ENCODE measurements at places on chromosomes 4 and X.

DNA sequence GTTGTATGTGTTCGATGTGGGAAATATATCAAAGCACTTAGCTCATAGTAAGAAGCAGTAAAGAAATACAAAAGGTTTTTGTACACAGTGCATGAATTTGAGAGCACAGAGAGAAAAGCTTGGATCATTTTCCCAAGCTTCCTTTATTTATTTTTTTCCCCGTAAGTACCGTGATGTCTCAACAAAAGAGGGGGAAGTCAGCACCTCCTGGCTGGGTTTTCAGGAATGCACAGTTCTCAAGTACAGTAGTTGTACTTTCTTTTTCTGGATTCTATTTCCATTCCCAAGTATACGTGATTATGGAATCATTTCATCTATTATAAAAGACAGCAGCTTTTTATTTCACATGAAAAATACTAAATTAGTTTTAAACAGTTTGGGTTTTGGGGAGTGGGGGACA lies 171.5 kb upstream of the EDNRA start:
- DNase-seq: no peak

DNA sequence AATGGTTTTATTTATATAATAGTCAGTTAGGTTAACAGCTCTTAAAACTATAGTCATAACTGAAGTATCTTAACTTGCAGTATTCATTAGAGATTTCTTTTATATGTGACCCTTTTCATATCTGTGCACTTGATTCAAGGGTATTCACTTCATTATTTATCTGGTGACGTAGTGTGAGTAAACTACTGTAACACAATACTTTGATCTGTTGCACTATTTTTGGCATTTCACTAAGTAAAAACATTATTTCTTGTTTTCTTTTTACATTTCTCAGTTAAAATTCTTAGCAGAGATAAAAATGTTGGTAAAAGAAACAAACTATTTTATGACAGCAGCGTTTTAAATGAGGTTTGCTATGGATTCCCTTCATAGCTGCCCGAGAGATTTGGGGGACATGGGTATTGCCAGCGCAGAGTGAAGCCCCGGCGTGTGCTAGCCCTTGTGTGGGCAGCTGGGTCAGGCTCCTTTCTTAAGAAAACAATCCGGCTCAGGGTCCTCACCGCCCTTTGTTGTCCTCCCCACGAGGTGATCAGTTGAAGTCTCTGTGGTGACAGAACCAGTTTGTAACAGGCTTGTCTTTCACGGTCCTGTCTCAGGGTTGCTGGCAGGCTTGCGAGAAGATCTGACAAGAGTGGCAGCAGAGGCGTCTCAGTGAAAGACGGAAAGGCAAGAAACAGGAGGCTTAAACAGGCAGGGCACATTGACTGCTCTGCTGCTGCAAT lies 293.4 kb downstream of the BMPR1B start:
- DNase-seq: no peak

DNA sequence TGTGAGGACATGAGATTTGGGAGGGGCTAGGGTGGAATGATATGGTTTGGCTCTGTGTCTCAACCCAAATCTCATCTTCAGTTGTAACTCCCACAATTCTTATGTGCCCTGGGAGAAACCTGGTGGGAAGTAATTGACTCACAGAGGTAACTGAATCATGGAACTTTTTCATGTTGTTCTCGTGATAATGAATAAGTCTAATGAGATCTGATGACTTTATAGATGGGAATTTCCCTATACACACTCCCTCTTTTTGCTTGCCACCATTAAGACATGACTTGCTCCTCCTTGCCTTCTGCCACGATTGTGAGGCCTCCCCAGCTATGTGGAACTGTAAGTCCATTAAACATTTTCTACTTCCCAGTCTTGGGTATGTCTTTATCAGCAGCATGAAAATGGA lies 253.2 kb upstream of the GK2 start:
- no peak for DNase-seq

DNA sequence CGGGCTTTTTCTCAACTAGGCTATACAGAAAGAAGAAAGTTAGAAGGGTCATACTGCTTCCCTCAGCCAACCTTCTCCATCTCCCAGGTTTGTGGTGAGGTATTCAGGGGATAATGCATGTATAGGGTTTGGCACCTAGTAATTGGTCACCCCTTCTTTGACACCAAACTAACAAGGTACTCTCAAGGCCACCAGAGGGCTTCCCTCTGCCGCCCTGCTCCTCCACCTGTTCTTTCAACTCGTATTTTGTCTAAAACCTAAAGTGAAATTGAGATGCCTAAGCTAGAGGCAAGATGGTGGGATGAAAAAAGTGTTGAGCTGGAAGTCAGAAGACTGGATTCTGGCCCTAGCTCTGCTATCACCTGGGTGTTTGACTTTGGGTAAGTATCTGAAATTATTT lies 22.0 kb downstream of the CT47C1 start:
- no peak for DNase-seq

- DNase-seq: no peak
Observed at GRCh38 chrX:110442635-110443034, 84.0 kb downstream of the RTL9 start.

DNA sequence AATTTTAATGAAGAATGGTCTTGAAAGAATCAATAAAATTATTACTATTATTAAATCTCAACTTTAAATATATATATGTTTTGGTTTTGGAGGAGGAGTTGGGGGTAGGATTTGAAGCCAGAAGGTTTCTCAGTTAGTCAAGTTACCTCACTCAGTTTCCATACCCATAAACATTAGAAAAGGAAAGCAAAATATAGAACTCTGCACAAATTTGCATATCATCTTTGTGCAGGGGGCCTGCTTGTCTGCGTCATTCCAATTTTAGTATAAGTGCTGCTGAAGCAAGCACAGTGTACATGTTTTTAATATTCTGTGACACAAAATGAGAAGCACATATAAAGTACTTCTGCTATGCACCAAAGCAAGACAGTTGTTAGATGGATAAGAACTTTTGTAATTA lies 47.5 kb upstream of the SCRG1 start:
- DNase-seq: no peak

DNA sequence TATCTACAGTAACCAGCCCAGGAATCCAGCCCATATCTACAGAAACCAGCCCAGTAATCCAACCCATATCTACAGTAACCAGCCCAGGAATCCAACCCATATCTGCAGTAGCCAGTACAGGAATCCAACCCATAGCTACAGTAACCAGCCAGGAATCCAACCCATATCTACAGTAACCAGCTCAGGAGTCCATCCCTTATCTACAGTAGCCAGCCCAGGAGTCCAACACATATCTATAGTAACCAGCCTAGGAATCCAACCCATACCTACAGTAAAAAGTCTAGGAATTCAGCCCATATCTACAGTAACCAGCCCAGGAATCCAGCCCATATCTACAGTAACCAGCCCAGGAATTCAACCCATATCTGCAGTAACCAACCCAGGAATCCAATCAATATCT lies 445.0 kb upstream of the BOD1L1 start:
- DNase-seq: no peak
